ENCODE measurements at places on chromosomes 5 and 9. TPM values are rescaled to one million over a fixed set of nuclear protein-coding genes. Genes with fewer than 3 reads are reported as not detected.

GRCh38 chr5:57718155-57718554 is 235.5 kb upstream of the ACTBL2 start:
- no peak overlapping the region for H3K27ac ChIP-seq
- peaks cover 4% of the 10 kb centered on the region for H3K4me1 ChIP-seq
- no peak for DNase-seq
- no peaks in the 10 kb centered on the region for H3K36me3 ChIP-seq
- H3K4me3 ChIP-seq: no peak overlapping the region

DNA sequence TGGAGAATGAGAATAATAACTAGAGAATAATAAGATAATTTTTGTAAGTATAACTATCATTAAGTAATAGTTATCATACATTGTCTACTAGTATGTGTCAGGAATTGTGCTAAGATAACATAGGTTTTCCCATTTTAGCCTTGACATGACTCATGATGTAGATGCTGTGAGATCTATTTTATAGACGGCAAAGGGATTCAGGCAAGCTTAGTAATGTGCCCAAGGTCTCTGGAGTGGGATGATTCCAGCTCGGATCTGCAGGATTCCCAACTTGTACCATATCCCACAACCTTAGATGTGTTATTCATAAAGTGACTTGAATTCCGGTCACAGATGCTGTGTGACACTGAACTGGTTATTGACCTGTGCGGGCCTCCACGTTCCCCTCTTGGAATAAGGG is 51.5 kb downstream of the IL31RA start:
- H3K4me1 ChIP-seq: no peaks in the 10 kb centered on the region
- H3K27ac ChIP-seq: no peak overlapping the region
- H3K36me3 ChIP-seq: no peaks in the 10 kb centered on the region
- H3K4me3 ChIP-seq: no peak overlapping the region
- H3K27me3 ChIP-seq: no peaks in the 10 kb centered on the region

- no peaks in the 10 kb centered on the region for H3K36me3 ChIP-seq
- H3K4me1 ChIP-seq: peaks cover 17% of the 10 kb centered on the region
- no peak overlapping the region for H3K4me3 ChIP-seq
- no peak overlapping the region for H3K27ac ChIP-seq
- peak; percentile 64 for DNase-seq
- no peaks in the 10 kb centered on the region for H3K27me3 ChIP-seq
Observed at GRCh38 chr9:113738893-113739604, 137.1 kb upstream of the ZNF618 start.

GAPVD1 gene
- total RNA-seq: 34.6 TPM

- no peak overlapping the region for H3K4me3 ChIP-seq
- no peaks in the 10 kb centered on the region for H3K36me3 ChIP-seq
- H3K4me1 ChIP-seq: peaks cover 17% of the 10 kb centered on the region
Observed at GRCh38 chr9:14466429-14466818, 152.5 kb upstream of the NFIB start.

- no peak for DNase-seq
- no peaks in the 10 kb centered on the region for H3K4me1 ChIP-seq
- no peaks in the 10 kb centered on the region for H3K36me3 ChIP-seq
- H3K27ac ChIP-seq: no peak overlapping the region
- no peak overlapping the region for H3K4me3 ChIP-seq
Observed at GRCh38 chr9:136853596-136854112, 1.5 kb downstream of the MAMDC4 start.

DBH gene
- total RNA-seq: not detected

GRCh38 chr9:272251-273213 is 57.9 kb downstream of the DOCK8 start:
- no peak for DNase-seq
- H3K27me3 ChIP-seq: no peaks in the 10 kb centered on the region
- no peak overlapping the region for H3K27ac ChIP-seq
- H3K36me3 ChIP-seq: no peaks in the 10 kb centered on the region
- H3K4me3 ChIP-seq: no peak overlapping the region

- no peak overlapping the region for H3K4me3 ChIP-seq
Observed at GRCh38 chr5:112533362-112533761, 114.3 kb upstream of the EPB41L4A start.

GCNT4 gene
- total RNA-seq: 3.3 TPM

CLINT1 gene
- 101 TPM for total RNA-seq

DNA sequence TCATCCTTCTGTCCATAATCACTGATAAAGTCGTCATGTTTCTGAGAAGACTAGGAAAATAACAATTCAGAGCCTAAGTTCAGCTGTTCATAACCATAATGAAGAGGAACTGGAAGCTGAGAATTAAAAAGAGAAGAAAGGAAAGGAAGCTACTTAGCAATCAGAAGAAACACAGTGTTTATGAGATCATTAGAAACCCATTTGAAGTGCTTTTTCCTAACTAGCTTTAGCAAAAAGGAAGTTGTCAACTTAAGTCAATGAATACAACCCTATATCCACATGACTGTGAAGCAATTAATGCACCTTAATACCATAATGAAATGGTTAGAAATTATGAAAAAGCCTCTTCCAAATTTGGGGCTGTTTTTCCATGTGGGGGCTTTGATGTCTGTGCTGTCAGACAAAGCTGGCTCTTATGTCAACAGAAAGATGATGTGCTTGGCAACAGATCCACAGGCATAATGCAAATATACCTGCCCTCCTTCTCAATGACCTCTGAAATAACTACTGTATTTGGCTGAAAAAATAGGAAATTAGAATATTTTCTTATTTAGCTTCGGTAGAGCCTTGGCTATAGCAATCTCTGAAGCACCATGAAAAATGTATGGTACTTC is 463.5 kb downstream of the RASEF start:
- no peak overlapping the region for H3K4me3 ChIP-seq
- no peak overlapping the region for H3K27ac ChIP-seq
- DNase-seq: no peak
- H3K27me3 ChIP-seq: no peaks in the 10 kb centered on the region
- no peaks in the 10 kb centered on the region for H3K4me1 ChIP-seq

DNA sequence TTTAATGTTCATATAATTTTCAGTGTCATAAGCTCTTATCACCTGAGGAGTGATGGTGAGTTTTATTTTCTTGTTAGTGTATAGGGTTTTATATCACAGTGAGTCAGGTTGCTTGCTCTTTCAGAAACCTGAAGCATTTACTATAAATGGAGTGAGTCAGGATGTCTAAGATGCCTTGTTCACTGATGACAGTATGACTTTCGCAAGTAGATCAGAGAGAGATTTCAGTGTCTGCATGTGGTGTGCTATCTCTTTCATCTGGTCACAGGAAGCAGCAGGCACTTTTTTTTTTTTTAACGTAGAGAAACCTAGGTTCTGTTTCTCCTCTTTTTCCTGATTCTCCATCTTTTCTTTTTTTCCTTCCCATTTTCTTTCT is 237.1 kb downstream of the DMRTA1 start:
- no peak overlapping the region for H3K27ac ChIP-seq
- no peaks in the 10 kb centered on the region for H3K36me3 ChIP-seq
- no peak overlapping the region for H3K4me3 ChIP-seq
- H3K4me1 ChIP-seq: peaks cover 16% of the 10 kb centered on the region
- H3K27me3 ChIP-seq: no peaks in the 10 kb centered on the region

- no peak overlapping the region for H3K27ac ChIP-seq
- DNase-seq: no peak
- no peaks in the 10 kb centered on the region for H3K4me1 ChIP-seq
- no peaks in the 10 kb centered on the region for H3K27me3 ChIP-seq
- H3K36me3 ChIP-seq: no peaks in the 10 kb centered on the region
- no peak overlapping the region for H3K4me3 ChIP-seq
Observed at GRCh38 chr9:4157584-4158499, 142.0 kb downstream of the GLIS3 start.

DNA sequence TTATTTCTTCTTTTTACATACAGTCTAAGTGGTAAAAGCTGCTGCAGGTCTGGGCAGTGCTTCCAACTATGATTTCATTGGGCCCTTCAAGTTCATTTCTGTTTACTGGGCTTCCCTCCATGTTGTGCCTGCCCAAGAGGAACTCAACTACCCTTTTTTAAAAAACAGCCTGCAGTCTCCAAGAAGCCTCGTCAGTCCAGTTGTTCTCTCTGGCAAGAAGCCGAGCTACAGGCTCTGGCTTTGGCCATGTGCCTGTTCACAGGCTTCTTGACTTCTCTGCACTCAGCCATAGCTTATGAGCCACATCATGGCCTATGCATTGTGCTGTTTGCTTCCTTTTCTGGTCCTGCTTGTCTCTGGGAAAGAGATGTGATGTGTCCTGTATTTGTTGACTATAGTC is 119.7 kb upstream of the PJA2 start:
- no peaks in the 10 kb centered on the region for H3K4me1 ChIP-seq
- no peaks in the 10 kb centered on the region for H3K36me3 ChIP-seq
- DNase-seq: no peak
- H3K27me3 ChIP-seq: no peaks in the 10 kb centered on the region

GRCh38 chr9:119092125-119092524 is 277.1 kb downstream of the BRINP1 start:
- no peak overlapping the region for H3K4me3 ChIP-seq
- no peaks in the 10 kb centered on the region for H3K27me3 ChIP-seq
- H3K4me1 ChIP-seq: peaks cover 26% of the 10 kb centered on the region
- no peak for DNase-seq

GRCh38 chr9:99253134-99253533 is 31.1 kb downstream of the SEC61B start:
- no peak overlapping the region for H3K4me3 ChIP-seq
- H3K4me1 ChIP-seq: no peaks in the 10 kb centered on the region
- no peak for DNase-seq
- no peaks in the 10 kb centered on the region for H3K27me3 ChIP-seq
- no peaks in the 10 kb centered on the region for H3K36me3 ChIP-seq
- no peak overlapping the region for H3K27ac ChIP-seq

- no peak for DNase-seq
- H3K4me3 ChIP-seq: no peak overlapping the region
- H3K36me3 ChIP-seq: no peaks in the 10 kb centered on the region
- H3K4me1 ChIP-seq: no peaks in the 10 kb centered on the region
- no peak overlapping the region for H3K27ac ChIP-seq
Observed at GRCh38 chr5:52181403-52181802, 606.3 kb upstream of the ITGA1 start.

DNA sequence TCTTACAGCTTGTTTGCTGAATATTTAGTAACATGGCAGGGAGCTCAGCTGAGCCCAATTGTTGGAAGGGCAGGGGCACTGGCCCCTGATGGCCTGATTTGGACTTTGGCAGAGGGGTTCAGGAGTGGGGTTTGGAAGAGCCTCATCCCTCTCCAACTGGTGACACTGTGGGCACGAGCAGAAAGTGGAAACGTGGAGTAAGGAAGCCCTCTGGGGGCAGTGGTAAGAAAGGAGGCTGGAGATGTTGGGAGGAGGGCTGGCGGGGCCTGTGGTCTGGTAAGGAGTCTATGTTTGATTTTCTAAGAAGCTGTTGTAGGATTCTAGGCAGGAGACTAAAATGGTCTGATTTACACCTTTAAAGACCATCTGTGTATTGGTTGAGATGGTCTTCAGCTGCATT is 208.9 kb downstream of the HSPA4 start:
- 0 out of 2 replicates have a peak, but pooled peaks cover 3% of the 10 kb centered on the region for H3K4me1 ChIP-seq
- H3K27ac ChIP-seq: no peak overlapping the region

GRCh38 chr5:119129770-119130169 is 58.9 kb downstream of the DMXL1 start:
- no peaks in the 10 kb centered on the region for H3K4me1 ChIP-seq
- no peak overlapping the region for H3K4me3 ChIP-seq
- no peaks in the 10 kb centered on the region for H3K27me3 ChIP-seq
- no peak for DNase-seq
- peaks cover 17% of the 10 kb centered on the region for H3K36me3 ChIP-seq

DRD1 gene
- not detected for total RNA-seq

ACTBL2 gene
- not detected for total RNA-seq

- no peaks in the 10 kb centered on the region for H3K36me3 ChIP-seq
- H3K27me3 ChIP-seq: no peaks in the 10 kb centered on the region
- no peak overlapping the region for H3K4me3 ChIP-seq
- no peak for DNase-seq
Observed at GRCh38 chr5:169248550-169248949, 52.4 kb downstream of the SLIT3 start.

DNA sequence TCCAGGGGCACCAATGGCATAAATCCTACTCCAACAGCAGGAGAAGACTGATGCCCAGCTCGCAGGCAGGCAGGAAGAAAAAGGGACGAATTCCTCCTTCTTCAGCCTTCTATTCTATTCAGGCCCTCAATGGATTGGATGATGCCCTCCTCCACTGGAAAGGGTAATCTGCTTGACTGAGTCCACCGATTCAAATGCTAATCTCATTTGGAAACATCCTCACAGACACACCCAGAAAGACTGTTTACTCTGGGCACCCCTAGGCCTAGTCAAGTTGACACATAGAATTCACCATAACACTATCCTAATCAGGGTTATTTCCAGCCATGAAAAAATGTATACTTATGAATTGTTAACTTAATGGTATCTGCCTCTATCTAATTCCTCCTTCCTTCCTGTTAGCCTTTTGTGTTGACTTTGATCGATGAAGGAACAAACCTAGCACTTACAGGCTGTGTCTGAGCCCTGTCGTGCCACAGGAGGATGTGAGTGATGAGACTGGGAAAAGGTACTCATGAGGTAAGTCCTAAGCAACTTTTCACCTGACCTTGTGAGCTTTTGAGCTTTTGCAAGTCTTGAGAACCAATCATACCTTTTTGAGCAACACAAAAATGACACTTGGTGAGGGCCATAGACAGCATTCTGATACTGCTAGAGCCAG is 36.5 kb downstream of the FOXD1 start:
- no peak overlapping the region for H3K4me3 ChIP-seq
- DNase-seq: peak; percentile 63
- peaks cover 26% of the 10 kb centered on the region for H3K4me1 ChIP-seq
- peak overlapping the region; percentile 22 for H3K27ac ChIP-seq

DNA sequence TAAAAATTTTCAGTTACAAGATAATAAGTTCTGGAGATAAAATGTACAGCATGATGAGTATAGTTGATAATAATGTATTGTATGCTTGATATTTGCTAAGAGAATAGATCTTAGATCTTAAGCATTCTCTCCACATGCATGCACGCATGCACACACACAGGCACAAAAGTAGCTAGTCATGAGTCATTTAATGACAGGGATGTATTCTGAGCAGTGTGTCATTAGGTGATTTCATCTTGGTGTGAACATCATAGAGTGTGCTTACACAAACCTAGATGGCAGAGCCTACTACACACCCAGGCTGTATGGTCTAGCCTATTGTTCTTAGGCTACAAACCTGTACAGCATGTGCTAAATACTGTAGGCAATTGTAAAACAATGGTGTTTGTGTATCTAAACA is 124.2 kb downstream of the PTTG1 start:
- no peaks in the 10 kb centered on the region for H3K36me3 ChIP-seq
- no peaks in the 10 kb centered on the region for H3K27me3 ChIP-seq
- no peak for DNase-seq
- H3K27ac ChIP-seq: no peak overlapping the region

- peaks cover 18% of the 10 kb centered on the region for H3K4me1 ChIP-seq
- no peaks in the 10 kb centered on the region for H3K27me3 ChIP-seq
- no peak overlapping the region for H3K4me3 ChIP-seq
- no peak for DNase-seq
- H3K27ac ChIP-seq: peak overlapping the region; percentile 78
Observed at GRCh38 chr5:178211095-178212048, 7.0 kb downstream of the HNRNPAB start.

C5orf52 gene
- total RNA-seq: not detected

PDCD1LG2 gene
- not detected for total RNA-seq

DNA sequence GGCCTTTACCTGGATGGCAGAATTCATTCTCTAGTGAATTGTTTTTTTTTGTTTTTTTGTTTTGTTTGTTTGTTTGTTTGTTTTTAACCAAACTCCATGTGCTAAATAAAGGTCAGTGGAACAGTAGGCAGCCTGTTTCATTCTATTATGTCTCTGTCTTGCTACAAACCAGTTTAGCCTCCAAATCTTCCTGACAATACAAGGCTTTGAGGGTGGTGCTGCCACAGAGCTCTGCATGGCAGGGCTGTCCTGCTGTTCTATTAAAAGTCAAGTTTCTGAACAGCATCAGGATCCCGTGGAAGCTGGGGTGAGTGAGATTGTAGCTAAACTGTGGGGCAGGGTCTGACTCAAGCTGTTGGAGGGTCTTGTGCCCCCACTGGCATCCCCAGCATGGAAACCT is 144.1 kb upstream of the MAST4 start:
- peaks cover 9% of the 10 kb centered on the region for H3K4me1 ChIP-seq
- H3K4me3 ChIP-seq: no peak overlapping the region
- no peaks in the 10 kb centered on the region for H3K27me3 ChIP-seq
- H3K36me3 ChIP-seq: no peaks in the 10 kb centered on the region
